ENCODE measurements at places on chromosomes 3 and 15. TPM values are rescaled to one million over a fixed set of nuclear protein-coding genes. Genes with fewer than 3 reads are reported as not detected.

- DNase-seq, result peak; percentile 24
- H3K27me3 ChIP-seq, result no peaks in the 10 kb centered on the region
- H3K4me3 ChIP-seq, result no peak overlapping the region
- peaks cover 6% of the 10 kb centered on the region for H3K4me1 ChIP-seq
- no peak overlapping the region for H3K27ac ChIP-seq
- no peaks in the 10 kb centered on the region for H3K36me3 ChIP-seq
Measured at GRCh38 chr3:176961916-176962315, 235.4 kb downstream of the TBL1XR1 start.

- H3K27me3 ChIP-seq, result no peaks in the 10 kb centered on the region
- H3K36me3 ChIP-seq, result no peaks in the 10 kb centered on the region
- no peak for DNase-seq
- H3K27ac ChIP-seq, result no peak overlapping the region
- H3K4me3 ChIP-seq, result no peak overlapping the region
Measured at GRCh38 chr3:100117093-100117492, 2.8 kb upstream of the FILIP1L start.

- H3K36me3 ChIP-seq, result no peaks in the 10 kb centered on the region
- H3K27ac ChIP-seq, result peak overlapping the region; percentile 69
- DNase-seq, result peak; percentile 84
- H3K4me1 ChIP-seq, result peaks cover 26% of the 10 kb centered on the region
- no peaks in the 10 kb centered on the region for H3K27me3 ChIP-seq
Measured at GRCh38 chr15:67548236-67548852, 5.8 kb downstream of the MAP2K5 start.

The CYP8B1 gene
- total RNA-seq, result not detected

DNA sequence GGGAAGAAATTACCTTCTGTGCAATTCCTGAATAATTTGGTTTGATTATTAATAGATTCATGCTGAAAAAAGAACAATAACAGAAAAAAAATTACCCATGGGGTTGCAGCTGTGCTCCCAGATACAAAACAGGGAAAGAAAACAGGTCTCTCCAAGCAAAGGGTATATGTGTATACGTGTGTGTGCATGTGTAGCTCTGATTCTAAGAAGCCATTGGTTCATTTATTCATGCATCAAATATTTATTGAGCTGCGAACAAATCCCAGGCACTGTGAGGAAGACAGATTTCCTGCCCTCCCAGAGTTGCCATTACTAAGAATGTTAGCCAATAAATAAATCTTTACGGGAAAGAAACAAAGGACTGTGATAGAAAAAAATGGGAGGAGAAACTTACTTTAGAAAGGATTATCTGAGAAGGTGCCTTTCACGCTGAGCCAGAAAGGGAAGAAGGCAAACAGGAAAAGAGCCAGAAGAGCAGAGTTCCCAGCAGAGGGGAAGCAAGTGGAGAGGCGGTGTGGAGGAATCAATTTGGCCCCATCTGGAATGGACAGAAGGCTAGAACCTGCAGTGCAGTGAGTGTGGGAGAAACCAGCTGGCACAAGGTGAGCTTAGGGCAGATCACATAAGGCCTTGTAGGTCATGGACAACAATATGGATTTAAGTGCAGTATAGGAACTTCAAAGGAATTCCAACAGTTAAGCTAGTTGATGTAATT is 20.7 kb downstream of the CHL1 start:
- no peaks in the 10 kb centered on the region for H3K4me1 ChIP-seq
- DNase-seq, result no peak
- no peak overlapping the region for H3K4me3 ChIP-seq
- no peak overlapping the region for H3K27ac ChIP-seq
- no peaks in the 10 kb centered on the region for H3K36me3 ChIP-seq
- no peaks in the 10 kb centered on the region for H3K27me3 ChIP-seq

DNA sequence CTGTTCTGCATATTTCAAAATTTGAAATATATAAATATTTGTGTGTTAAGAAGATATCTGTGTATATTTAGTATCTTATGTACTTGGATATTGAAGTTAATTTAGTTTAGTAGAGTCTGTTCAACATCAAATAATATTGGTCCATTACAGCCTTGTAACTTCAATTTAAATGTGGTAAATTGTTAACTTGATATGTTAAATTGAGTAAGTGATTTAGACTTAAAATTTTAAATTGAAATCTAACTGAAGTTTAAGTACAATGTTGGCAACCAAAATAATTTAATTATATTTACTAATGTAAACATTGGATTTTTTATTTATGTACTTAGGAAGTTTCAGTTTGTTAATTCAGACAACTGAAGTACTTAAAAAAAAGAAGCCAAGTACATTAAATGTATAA is 343.9 kb upstream of the DNAJC19 start:
- no peak overlapping the region for H3K27ac ChIP-seq
- no peaks in the 10 kb centered on the region for H3K36me3 ChIP-seq
- no peaks in the 10 kb centered on the region for H3K4me1 ChIP-seq
- no peaks in the 10 kb centered on the region for H3K27me3 ChIP-seq
- no peak for DNase-seq
- H3K4me3 ChIP-seq, result no peak overlapping the region

DNA sequence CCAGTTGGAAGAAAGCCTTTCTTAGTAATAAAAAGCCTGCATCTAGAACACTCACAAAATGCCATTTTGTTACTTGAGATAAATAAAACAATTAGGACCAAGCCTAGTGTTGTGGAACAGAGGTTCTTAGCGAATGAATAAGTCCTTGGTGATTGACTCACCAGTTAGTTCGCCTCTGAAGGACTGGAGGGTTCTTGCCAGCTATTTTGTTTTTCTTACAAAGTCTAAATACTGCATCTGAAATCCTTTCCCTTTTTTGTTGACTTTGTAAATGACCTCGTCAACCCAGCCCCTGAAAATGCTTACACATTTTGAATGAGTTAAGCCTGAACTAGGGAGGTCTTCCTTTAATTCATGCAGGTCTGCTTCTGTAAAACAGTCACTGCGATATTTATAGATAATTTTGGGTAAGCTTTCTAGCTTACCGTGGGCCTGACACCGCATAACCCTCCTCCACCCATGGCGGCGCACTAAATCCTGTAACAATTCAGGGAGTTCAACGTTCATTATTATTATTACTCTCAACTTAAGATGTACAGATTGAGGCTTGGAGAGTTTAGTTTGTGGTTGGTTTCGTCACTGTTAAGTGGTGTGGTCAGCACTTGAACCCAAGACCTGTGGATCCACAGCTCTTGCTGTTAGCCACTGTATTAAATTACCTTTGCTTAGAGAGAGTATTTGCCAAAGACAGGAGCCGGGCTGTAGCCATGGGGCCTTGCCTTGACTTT is 45.0 kb upstream of the SACM1L start:
- H3K27ac ChIP-seq, result peak overlapping the region; percentile 99
- H3K27me3 ChIP-seq, result no peaks in the 10 kb centered on the region
- H3K4me3 ChIP-seq, result peak overlapping the region; percentile 36

- H3K27ac ChIP-seq, result peak overlapping the region; percentile 58
- H3K27me3 ChIP-seq, result no peaks in the 10 kb centered on the region
- peaks cover 25% of the 10 kb centered on the region for H3K4me1 ChIP-seq
- H3K4me3 ChIP-seq, result peak overlapping the region; percentile 18
- no peaks in the 10 kb centered on the region for H3K36me3 ChIP-seq
Measured at GRCh38 chr3:185225523-185225922, 28.3 kb downstream of the EHHADH start.

The MOBP gene
- total RNA-seq, result not detected

- no peak for DNase-seq
- H3K36me3 ChIP-seq, result no peaks in the 10 kb centered on the region
- H3K4me1 ChIP-seq, result no peaks in the 10 kb centered on the region
Measured at GRCh38 chr3:13009132-13009945, 63.9 kb downstream of the IQSEC1 start.

GRCh38 chr3:181752202-181752671 is 40.5 kb downstream of the SOX2 start:
- no peaks in the 10 kb centered on the region for H3K36me3 ChIP-seq
- H3K4me1 ChIP-seq, result no peaks in the 10 kb centered on the region
- H3K4me3 ChIP-seq, result no peak overlapping the region
- no peaks in the 10 kb centered on the region for H3K27me3 ChIP-seq

- no peak overlapping the region for H3K4me3 ChIP-seq
- no peak for DNase-seq
- no peaks in the 10 kb centered on the region for H3K27me3 ChIP-seq
- H3K4me1 ChIP-seq, result no peaks in the 10 kb centered on the region
Measured at GRCh38 chr3:194986208-194987043, 284.5 kb downstream of the XXYLT1 start.

- no peaks in the 10 kb centered on the region for H3K36me3 ChIP-seq
- H3K27me3 ChIP-seq, result no peaks in the 10 kb centered on the region
- H3K27ac ChIP-seq, result no peak overlapping the region
Measured at GRCh38 chr15:96969732-96970710, 639.5 kb downstream of the NR2F2 start.

The THAP10 gene
- total RNA-seq, result 2.0 TPM

DNA sequence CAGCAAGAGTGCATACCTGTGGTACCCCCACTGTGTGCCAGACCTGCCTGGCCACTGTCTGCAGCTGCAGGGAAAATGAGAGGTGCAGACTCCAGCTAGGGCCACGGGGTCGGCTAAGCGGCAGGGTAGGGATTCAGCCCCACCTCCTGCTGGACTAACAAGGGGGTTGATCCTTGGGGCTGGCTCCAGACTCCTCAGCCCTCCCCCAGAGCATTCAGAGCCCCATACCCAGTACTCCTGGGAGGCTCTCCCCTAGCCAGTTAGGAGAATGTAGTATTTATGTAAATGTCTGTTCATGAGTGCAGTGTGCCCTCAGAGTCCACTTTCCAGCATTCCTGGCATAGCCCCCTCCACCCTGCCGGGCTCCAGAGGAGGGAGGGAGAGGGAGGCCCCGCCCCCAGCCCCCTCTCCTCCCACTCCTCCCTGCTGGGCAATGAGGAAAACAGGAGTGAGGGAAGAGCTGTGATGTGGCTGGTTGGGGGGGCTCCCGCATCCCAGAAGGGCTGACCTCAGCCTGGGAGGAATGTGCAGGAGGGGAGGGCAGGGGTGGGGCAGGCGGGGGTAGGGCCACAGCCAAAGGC is 4.5 kb upstream of the SEMA3B start:
- peak overlapping the region; percentile 48 for H3K27ac ChIP-seq
- H3K27me3 ChIP-seq, result no peaks in the 10 kb centered on the region
- no peaks in the 10 kb centered on the region for H3K36me3 ChIP-seq
- DNase-seq, result peak; percentile 83
- no peak overlapping the region for H3K4me3 ChIP-seq

DNA sequence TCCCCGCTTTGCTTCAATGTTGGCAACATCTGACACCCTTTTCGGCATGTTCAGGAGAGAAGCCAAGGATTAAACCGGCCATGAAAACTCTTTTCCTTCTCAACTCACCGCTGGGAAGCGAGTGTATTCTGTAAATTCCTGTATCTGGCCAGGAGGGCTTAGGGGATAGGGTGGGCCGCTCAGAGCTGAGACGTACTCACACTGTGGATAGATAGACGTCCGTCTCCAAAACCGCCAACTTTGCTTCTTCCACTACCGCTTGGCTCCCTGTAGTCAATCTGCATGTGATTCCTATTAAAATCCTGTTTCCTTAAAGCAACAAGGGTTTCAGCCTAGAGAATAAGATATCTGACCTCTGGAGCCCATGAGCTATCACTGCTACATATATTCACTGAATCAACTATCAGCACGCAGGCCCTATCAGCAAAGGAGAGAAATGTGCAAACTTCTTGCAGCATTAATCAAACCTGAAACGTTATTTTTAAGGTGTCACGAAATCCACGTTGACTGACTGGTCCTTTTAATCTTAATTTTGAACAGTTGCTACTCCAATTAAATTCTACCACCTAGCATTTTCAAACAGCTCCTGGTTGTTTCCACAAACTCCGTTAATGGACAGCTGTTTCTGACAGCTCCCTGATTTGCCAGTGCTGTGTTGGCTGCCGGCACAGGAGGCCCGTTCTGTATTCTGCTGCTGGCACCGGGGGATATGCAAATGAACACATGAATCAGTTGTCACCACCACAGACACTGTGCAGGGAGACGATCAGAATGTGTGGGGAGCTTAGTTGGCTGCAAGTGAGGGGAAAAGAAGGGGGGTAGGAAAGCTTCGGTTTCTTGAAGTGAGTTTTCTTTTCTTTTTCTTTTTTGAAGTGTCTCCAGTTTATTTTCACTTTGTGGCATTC is 438.9 kb upstream of the ARRDC4 start:
- no peaks in the 10 kb centered on the region for H3K4me1 ChIP-seq
- no peaks in the 10 kb centered on the region for H3K36me3 ChIP-seq
- DNase-seq, result no peak

The ADAMTSL3 gene
- total RNA-seq, result not detected

GRCh38 chr3:62870321-62870720 is 4.9 kb downstream of the CADPS start:
- H3K27ac ChIP-seq, result peak overlapping the region; percentile 18
- no peaks in the 10 kb centered on the region for H3K36me3 ChIP-seq
- 0 out of 2 replicates have a peak overlapping the region, but pooled peaks have one; percentile 3 for H3K4me3 ChIP-seq
- 0 out of 2 replicates have a peak, but pooled peaks cover 10% of the 10 kb centered on the region for H3K27me3 ChIP-seq

The SORD gene
- 14.2 TPM for total RNA-seq
